ENCODE measurements at places on chromosomes 3 and 15.

GRCh38 chr3:150972366-150973071, at the start of gene CLRN1:
CLRN1 (minus strand) TSS chr3:150972727; CDS start chr3:150972708, 19 bp downstream.
- no peak within 1 kb of the TSS for H3K4me3 ChIP-seq
- DNase-seq: no peak
- H3K4me1 ChIP-seq: no peaks in the 10 kb centered on the region
- H3K36me3 ChIP-seq: no peaks in the 10 kb centered on the region
- peaks cover 4% of the 10 kb centered on the region for H3K27me3 ChIP-seq
- H3K27ac ChIP-seq: no peak within 1 kb of the TSS

DNA sequence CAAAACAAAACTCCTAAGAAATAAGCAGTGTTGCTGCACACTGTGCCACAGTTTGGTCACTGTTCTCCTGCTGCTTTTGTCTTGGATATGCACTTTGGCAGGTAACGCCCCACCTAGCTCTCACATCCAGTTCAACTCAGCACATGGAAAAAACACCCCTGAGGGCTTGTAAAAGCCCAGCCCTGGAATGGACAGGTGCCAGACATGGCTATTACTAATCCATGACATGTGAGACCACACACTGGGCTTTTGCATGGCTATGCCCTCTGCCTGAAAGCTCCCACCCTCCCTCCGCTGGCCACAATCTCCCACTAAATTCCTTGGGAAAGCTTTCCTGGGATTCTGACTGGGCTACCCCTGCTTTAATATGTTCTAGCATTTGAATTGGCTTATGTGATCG, 24.7 kb upstream of the ZBED2 start:
- DNase-seq: no peak
- peaks cover 20% of the 10 kb centered on the region for H3K36me3 ChIP-seq
- H3K27ac ChIP-seq: peak overlapping the region; percentile 75
- H3K4me1 ChIP-seq: peaks cover 48% of the 10 kb centered on the region
- no peak overlapping the region for H3K4me3 ChIP-seq

- H3K27ac ChIP-seq: no peak overlapping the region
- H3K27me3 ChIP-seq: peaks cover 66% of the 10 kb centered on the region
- H3K4me3 ChIP-seq: no peak overlapping the region
- DNase-seq: no peak
These were observed 1.2 kb upstream of the ARHGEF26 start for GRCh38 chr3:154119951-154120350.

DNA sequence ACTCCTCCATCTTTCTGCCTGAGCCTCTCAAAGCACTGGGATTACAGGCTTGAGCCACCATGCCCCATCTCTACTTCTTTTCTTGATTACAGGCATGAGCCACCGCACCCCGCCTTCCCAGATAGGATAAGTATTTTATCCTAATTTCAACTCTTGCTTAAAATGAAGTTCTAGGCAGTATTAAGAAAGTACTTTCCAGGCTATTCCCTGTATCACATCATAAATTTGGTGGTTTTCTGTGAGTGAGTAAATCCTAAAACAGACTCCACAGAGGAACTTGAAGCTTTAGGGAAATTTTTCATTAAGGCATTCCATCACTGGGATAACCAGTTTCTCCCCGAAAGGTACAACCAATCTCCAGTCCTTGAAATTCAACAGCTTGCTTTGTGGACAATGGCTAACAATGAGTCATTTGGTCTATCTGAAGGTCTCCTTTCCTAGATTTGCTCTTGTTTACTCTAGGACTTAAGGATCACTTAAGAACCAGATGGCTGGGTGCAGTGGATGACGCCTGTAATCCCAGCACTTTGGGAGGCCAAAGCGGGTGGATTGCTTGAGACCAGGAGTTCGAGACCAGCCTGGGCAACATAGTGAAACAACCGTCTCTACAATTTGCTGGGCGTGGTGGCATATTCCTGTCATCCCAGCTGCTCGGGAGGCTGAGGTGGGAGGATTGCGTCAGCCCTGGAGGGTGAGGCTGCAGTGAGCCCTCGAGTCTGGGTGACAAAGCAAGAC, 49.7 kb upstream of the SKIL start:
- H3K4me1 ChIP-seq: no peaks in the 10 kb centered on the region
- no peak for DNase-seq
- no peaks in the 10 kb centered on the region for H3K27me3 ChIP-seq
- H3K27ac ChIP-seq: no peak overlapping the region
- H3K36me3 ChIP-seq: no peaks in the 10 kb centered on the region

- no peak overlapping the region for H3K27ac ChIP-seq
- no peak for DNase-seq
- no peak overlapping the region for H3K4me3 ChIP-seq
- H3K4me1 ChIP-seq: peaks cover 53% of the 10 kb centered on the region
These were observed 14.7 kb downstream of the VIPR1 start for GRCh38 chr3:42517117-42517516.

GRCh38 chr3:178186666-178187065, 349.6 kb upstream of the KCNMB2 start:
- peaks cover 5% of the 10 kb centered on the region for H3K4me1 ChIP-seq
- H3K27ac ChIP-seq: no peak overlapping the region
- DNase-seq: no peak
- peaks cover 2% of the 10 kb centered on the region for H3K36me3 ChIP-seq
- H3K4me3 ChIP-seq: no peak overlapping the region

DNA sequence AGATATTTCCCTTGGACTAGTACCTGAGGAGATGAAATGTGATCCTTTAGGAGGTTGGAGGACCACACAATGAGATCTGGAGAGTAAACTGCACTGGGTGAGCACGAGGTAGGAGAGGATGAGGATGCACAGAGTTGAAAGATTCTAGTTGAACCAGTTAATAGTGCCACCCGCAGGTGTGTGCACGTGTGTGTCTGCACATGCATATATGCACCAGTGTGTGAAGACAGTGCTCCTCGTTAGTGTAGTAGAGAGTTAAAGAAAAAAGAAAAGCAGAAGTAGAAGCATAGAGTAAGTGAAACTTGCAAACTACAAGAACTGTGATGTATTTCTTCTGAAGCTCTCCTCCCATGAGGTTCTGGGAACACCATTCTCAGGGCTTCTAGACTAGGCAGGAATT, 8.4 kb downstream of the MED12L start:
- H3K27me3 ChIP-seq: peaks cover 24% of the 10 kb centered on the region
- H3K27ac ChIP-seq: no peak overlapping the region
- no peaks in the 10 kb centered on the region for H3K4me1 ChIP-seq

GRCh38 chr3:64898941-64899340, 211.1 kb upstream of the ADAMTS9 start:
- no peak for DNase-seq
- no peak overlapping the region for H3K4me3 ChIP-seq
- H3K27me3 ChIP-seq: no peaks in the 10 kb centered on the region
- H3K4me1 ChIP-seq: no peaks in the 10 kb centered on the region

- H3K4me1 ChIP-seq: peaks cover 6% of the 10 kb centered on the region
- no peak for DNase-seq
- H3K27ac ChIP-seq: no peak overlapping the region
These were observed 16.4 kb downstream of the CHST13 start for GRCh38 chr3:126540342-126540849.

- peak; percentile 35 for DNase-seq
- peaks cover 2% of the 10 kb centered on the region for H3K36me3 ChIP-seq
- H3K4me3 ChIP-seq: no peak overlapping the region
- no peak overlapping the region for H3K27ac ChIP-seq
- H3K27me3 ChIP-seq: no peaks in the 10 kb centered on the region
These were observed 54.8 kb downstream of the ZBTB20 start for GRCh38 chr3:115092220-115092791.

- no peak overlapping the region for H3K27ac ChIP-seq
- H3K36me3 ChIP-seq: no peaks in the 10 kb centered on the region
- no peaks in the 10 kb centered on the region for H3K27me3 ChIP-seq
- H3K4me3 ChIP-seq: no peak overlapping the region
- H3K4me1 ChIP-seq: peaks cover 4% of the 10 kb centered on the region
These were observed 25.1 kb downstream of the NBEAL2 start for GRCh38 chr3:47004369-47005211.

DNA sequence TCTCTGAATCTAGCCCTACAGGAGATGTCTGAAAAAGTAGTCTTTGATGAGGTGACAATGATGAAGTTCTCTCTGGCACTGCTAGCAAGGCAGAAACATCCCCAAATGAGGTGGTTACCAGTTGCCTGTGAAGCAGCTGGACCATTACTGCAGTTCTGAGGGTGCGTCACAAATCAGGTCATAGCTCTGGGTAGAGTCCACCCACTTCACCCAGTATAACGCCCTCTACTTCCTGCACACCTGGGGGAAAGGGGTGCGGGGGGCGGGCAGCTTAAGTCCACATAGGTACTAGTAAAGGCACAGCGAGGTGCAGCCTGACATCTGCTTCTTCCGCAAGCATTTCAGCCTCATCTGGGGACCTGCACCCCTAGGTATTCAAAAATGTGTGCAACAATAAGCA, 13.4 kb upstream of the SATB1 start:
- H3K4me3 ChIP-seq: peak overlapping the region; percentile 85
- H3K27me3 ChIP-seq: no peaks in the 10 kb centered on the region
- H3K4me1 ChIP-seq: peaks cover 21% of the 10 kb centered on the region

GRCh38 chr3:111906656-111907055, 47.6 kb downstream of the PHLDB2 start:
- H3K4me3 ChIP-seq: no peak overlapping the region
- peaks cover 2% of the 10 kb centered on the region for H3K4me1 ChIP-seq
- H3K27ac ChIP-seq: no peak overlapping the region
- H3K27me3 ChIP-seq: no peaks in the 10 kb centered on the region
- no peak for DNase-seq

- no peak overlapping the region for H3K27ac ChIP-seq
- H3K4me1 ChIP-seq: no peaks in the 10 kb centered on the region
- no peaks in the 10 kb centered on the region for H3K36me3 ChIP-seq
- H3K4me3 ChIP-seq: no peak overlapping the region
- no peak for DNase-seq
These were observed 476.5 kb upstream of the WNT5A start for GRCh38 chr3:55963601-55964000.

DNA sequence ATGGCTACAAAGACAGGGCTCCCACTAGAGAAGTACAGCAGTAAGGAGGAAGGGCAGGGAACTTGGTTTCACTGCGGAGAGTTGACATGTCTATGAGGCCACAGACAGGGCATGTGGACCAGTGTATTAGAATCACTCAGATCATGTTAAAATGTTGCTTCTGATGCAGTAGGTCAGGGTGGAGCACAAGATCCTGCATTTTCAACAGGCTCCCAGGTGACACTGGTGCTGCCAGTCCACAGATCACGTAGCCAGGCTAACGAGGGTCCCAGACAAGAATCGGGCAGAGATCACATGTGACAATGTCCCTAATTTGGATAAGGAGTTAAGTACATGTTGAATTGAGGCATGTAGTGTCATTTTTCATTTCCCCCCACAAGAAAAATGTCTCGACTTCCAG, 73.6 kb downstream of the SPSB4 start:
- H3K27me3 ChIP-seq: peaks cover 9% of the 10 kb centered on the region
- no peaks in the 10 kb centered on the region for H3K4me1 ChIP-seq
- no peak overlapping the region for H3K4me3 ChIP-seq
- no peak overlapping the region for H3K27ac ChIP-seq
- no peak for DNase-seq

- peak within 1 kb of the TSS; percentile 92 for H3K4me3 ChIP-seq
- peak; percentile 90 for DNase-seq
- peaks cover 16% of the 10 kb centered on the region for H3K4me1 ChIP-seq
These were observed at the start of gene XXYLT1 for GRCh38 chr3:195270817-195271409. XXYLT1 (minus strand) TSS chr3:195271159; CDS start chr3:195271058, 101 bp downstream.

DNA sequence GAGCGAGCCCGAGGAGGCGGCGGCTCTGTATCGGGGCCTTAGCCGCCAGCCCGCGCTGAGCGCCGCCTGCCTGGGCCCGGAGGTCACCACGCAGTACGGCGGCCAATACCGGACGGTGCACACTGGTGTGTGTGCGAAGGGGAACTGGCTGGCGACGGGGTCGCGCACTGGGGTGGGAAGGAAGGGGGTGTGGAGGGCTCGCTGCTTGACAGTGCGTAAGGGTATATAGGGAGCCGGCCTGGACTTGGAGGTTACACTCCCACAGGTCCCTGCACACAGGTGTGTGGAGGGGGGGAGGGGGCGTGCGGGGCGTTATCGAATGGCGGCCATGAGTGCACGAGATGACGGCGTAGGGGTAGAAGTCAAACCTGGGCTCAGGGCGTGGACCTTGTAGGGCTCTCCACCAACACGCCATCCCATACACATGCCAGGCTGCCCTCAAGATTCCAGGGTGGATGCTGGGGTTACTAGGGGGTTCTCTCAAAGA, 389 bp downstream of the APEH start:
- peak overlapping the region; percentile 96 for H3K4me3 ChIP-seq
- H3K27ac ChIP-seq: peak overlapping the region; percentile 37

GRCh38 chr3:40143283-40144090, 166.0 kb upstream of the EIF1B start:
- no peak for DNase-seq
- H3K27ac ChIP-seq: no peak overlapping the region
- H3K27me3 ChIP-seq: peaks cover 8% of the 10 kb centered on the region
- no peaks in the 10 kb centered on the region for H3K36me3 ChIP-seq

- H3K27ac ChIP-seq: no peak overlapping the region
- peaks cover 3% of the 10 kb centered on the region for H3K27me3 ChIP-seq
- peaks cover 4% of the 10 kb centered on the region for H3K4me1 ChIP-seq
- H3K36me3 ChIP-seq: no peaks in the 10 kb centered on the region
These were observed 86.9 kb upstream of the UBE2E2 start for GRCh38 chr3:23116081-23116837.

GRCh38 chr3:127182848-127183714, 9.8 kb upstream of the PRR23E start:
- peaks cover 1% of the 10 kb centered on the region for H3K27me3 ChIP-seq
- no peaks in the 10 kb centered on the region for H3K4me1 ChIP-seq
- H3K36me3 ChIP-seq: no peaks in the 10 kb centered on the region
- no peak for DNase-seq

- DNase-seq: no peak
- no peaks in the 10 kb centered on the region for H3K27me3 ChIP-seq
- H3K36me3 ChIP-seq: no peaks in the 10 kb centered on the region
- H3K27ac ChIP-seq: no peak overlapping the region
These were observed 20.1 kb downstream of the OSBPL10 start for GRCh38 chr3:31960793-31961431.

- peak; percentile 71 for DNase-seq
- peak overlapping the region; percentile 63 for H3K27ac ChIP-seq
- peaks cover 2% of the 10 kb centered on the region for H3K27me3 ChIP-seq
These were observed 639 bp downstream of the MKRN3 start for GRCh38 chr15:23566071-23566554.

DNA sequence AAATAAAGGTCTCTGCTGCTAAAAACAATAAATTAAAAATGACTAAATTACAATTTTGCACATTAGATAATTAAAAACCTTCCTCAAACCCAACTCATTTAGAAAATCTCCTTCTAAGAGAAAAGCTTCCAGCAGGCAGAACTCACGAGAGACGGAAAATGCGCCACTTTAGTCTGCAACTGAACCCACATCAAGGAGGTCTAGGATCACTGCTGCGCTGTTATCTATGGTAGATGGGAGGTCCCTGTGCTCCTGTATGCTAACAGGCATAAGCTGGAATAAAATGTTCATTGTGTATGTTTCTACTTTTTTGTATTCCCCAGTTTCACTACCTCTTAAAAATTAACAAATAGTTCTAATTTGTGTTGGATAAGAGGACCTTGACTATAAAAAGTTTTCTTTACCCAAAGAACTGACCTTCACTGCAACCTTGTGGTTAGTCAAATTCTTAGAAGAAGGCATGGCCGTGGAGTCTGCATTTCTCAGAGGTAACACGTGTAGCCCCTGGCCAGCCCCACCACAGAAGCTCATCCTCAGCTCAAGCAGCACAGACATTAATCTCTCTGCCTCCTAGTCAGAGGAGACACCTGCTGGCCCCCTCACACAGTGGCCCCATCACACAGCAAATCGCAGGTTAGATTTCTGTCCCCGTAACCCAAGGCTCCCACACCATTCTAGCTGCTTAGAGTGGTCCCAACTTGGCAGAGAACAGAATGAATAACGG, 22.3 kb downstream of the STIMATE start:
- peaks cover 13% of the 10 kb centered on the region for H3K36me3 ChIP-seq
- H3K4me1 ChIP-seq: peaks cover 34% of the 10 kb centered on the region
- H3K27ac ChIP-seq: no peak overlapping the region

All from naive thymus-derived CD8-positive, alpha-beta T cell (primary cell).